ENCODE measurements at places on chromosomes 7 and 10.

- DNase-seq: no peak
Observed at GRCh38 chr7:131355917-131356777, 28.5 kb downstream of the MKLN1 start.

- no peak for DNase-seq
Observed at GRCh38 chr7:122155566-122155965, 11.5 kb upstream of the AASS start.

DNA sequence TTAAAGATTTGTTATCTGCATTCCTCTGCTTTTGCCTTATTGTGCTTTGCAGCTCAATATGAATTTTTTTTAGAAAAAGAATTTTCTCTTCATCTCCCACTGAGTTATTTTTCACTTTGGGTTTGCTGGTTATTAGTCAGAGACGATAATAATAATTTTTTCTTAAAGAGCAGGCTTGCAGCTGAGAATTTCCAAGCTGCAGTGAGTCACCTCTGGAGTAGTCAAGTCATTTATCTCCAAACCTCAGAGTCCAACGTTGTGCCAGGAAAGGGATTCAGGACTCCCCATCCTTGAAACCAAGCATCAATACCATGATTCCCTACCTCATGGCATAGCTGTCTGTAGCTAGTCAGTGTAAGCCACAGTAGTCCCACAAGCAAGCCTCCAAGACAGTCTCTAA, 15.2 kb upstream of the EGR2 start:
- no peak for DNase-seq

- DNase-seq: no peak
Observed at GRCh38 chr10:101114646-101115045, 16.5 kb upstream of the TLX1 start.

GRCh38 chr10:29250066-29250465, 38.8 kb upstream of the LYZL1 start:
- DNase-seq: no peak

- no peak for DNase-seq
Observed at GRCh38 chr7:2440608-2441245, 35.5 kb downstream of the GRIFIN start.

- no peak for DNase-seq
Observed at GRCh38 chr10:20743942-20744341, 153.2 kb downstream of the NEBL start.

GRCh38 chr10:18753312-18753895, 94.2 kb downstream of the ARL5B start:
- DNase-seq: no peak

Measured in hematopoietic multipotent progenitor cell treated with erythropoietin and hydrocortisone succinate and interleukin-3 and kit ligand, for 4 days (in vitro differentiated cells).